ENCODE measurements at places on chromosomes 2 and 18.

DNA sequence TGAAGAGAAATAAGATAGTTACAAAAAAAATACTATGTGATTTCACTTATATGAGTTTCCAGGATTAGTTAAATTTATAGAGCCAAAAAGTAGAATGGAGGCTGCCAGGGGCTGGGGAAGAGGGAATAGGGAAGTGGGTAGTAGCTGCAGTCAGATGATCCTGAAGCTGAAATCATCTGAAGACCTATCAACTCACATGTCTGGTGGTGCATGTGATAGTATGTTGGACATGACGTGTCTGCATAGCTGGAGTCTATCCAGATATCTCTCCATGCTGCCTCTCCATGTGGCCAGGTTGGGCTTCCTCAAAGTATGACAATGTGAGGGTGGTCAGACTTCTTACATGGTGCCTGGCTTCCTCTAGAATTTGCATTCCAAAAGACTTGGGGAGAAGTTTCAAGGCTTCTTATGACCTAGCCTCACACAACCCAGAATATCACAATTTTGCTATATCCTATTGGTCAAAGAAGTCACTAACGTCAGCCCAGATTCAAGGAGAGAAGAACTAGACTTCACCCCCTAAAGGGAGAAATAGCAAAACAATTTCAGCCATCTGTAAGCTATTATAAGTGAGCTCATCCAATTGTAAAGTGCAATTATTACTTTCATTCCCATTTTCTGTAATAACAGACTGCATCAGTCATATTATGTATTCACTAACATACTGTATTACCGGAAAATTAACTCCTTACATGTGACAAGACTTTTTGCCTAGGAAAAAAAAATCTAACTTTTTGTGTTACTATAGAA lies 14.0 kb upstream of the ZNF396 start:
- DNase-seq: no peak

DNA sequence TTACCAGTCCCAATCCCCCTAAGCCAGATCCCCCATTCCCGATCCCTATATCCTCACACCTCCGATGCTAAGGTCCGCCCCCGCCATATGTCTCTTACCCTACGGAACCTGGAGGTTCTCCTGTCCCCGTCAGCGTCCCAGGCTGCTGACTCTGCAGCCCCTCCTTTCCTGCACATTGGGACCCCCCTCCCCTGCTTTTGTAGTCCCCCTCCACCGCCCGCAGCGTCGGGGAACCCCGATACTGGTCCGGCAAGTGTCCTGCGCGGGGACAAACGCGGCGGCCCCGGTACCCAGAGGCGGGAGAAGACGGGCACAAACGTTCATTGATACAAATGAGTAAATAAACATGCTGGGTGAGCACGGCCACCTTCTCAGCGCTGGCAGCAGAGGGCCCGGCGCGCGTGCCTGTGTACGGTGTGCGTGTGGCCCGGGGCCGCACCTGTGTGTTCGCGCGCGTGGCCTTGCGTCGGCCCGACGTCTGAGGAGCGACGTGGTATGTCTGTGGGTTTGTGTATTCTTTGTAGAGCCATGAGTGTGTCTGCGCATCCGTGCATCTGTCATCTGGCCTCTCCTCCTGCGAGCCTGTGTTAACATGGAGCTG lies 2.0 kb upstream of the CYP26B1 start:
- no peak for DNase-seq

DNA sequence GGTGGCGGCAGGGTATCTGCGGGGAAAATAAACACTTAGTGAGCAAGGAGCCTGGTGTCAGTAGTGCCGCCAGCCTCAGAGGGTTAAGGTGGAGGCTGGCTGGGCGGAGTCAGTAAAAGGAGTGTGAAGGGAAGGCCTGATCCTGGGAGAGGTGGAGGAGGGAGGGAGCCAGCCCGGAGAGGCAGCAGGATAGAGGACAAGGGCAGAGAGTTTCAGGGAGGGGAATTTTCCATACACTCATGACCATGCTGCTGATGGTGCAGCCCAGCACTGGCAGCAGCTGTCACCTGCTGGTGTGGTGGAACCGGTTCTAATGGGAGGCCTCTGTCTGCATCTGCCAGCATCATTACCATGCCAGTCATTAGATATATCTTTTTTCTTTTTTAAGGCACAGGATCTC lies 2.0 kb upstream of the TEX44 start:
- DNase-seq: no peak

- DNase-seq: no peak
Measured at GRCh38 chr2:63790906-63791305, 50.8 kb upstream of the UGP2 start.

GRCh38 chr18:57409650-57410049 lies 25.5 kb upstream of the ONECUT2 start:
- DNase-seq: no peak

- no peak for DNase-seq
Measured at GRCh38 chr2:3487432-3487831, 31.9 kb downstream of the ADI1 start.

DNA sequence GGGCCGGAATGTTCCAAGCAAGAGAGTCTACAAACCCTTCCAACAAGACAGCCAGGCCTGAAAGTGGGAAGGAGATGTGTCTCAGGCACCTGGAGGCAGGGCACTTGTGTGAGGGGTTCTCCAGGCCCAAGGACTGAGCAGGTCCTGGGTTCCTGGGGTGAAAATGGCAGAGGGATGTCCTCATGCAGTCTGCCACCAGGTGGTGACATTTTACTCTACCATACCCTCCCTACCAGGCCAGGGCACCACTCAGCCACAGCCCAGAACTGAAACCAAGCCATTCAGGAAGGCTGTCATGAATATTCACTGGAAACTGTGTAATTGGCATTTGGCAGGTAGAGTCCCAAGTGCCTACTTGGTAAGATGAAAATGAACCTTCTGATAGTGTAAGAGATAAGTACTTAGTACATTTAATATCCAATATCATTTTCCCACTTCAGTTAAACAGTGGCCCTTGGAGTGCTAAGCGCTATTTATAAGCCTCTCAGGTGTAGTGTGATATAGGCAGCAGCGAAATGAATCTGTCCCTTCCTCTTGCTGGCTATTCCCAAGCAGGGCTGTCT lies 185.1 kb downstream of the MYO5B start:
- DNase-seq: peak; percentile 25

DNA sequence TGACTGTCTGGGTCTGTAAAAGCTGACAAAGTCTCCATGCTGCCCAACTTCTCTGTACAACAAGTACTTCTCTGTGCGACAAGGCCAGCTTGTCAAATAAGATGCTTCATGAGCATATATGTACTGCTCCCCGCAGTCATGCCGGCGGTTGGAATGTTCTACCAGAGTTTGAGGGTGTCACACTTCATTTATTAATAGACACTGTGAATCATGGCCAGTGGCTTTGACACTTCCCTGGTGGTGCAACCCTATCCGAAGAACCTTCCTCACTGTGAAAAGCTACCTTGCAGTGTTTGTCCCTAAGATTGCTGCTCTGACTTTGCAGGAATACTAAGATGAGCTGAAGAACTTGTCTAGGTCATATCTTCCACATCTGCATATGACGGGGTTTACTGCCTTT lies 120.9 kb upstream of the NRP2 start:
- no peak for DNase-seq

DNA sequence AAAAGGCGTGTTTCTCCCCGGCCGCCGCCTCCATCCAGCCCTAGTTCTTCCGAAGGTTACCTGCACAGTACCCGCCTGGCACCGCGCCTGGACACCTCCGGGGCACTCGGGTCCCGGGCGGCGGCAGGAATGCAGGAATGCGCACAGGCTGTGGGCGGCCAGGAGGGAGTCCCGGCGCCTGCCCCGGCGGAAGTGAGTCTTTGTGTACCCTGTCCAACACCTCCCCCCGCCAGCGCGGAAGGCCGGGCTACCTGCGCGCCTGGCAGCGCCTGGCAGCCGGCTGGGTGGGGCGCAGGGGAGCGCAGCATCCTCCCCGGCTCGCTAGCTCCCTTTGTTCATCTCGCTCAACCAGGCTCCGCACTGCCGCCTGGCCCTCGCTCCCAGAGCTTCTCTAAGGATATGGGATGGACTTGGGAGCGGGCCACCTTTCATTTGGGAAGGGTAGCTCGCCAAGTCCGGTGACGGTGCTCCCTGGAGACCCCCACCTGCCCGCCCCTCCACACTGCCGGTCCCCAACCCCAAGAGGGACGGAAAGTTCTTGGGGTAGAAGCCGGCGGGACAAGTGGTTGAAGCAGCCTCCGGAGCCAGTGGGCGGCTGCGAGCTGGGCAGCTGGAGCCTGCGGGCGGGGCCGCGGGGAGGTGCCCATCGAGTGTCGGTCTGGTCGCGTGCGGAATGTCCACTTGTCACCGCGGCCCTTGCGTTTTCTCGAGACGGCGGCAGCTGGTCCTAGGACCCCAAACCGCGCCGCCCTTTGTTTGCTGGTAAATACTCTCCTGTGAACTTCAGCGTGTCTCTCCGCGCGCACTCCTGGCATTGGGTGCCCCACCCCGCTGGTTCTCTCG lies 1.2 kb upstream of the ST6GAL2 start:
- no peak for DNase-seq

GRCh38 chr2:241659150-241659739 lies 21.8 kb downstream of the ATG4B start:
- DNase-seq: peak; percentile 16

DNA sequence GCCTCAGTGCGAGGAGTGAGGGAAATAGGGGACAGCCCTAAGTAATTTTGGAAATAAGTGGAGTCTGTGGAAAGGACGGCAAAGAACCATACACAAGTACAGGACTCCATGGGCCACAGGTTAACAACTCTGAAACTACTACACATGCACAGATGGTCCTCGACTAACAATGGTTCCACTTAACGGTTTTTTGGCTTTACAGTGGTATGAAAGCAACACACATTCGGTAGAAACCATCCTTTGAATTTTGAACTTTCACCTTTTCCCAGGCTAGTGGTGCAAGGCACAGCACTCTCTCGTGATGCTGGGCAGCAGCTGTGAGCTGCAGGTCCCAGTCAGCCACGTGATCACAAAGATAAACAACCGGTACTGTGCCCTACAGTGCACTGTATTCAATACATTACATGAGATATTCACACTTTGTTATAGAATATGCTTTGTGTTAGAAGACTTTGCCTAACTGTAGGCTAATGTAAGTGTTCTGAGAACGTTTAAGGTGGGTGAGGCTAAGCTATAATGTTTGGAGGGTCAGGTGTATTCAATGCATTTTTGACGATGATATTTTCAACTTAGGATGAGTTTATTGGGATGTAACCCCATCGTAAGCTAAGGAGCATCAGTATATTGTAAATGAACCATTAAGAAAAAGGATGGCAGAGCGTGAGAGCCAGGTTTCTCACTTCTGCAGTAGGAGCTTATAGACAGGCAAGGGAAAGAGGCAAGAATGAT lies 44.6 kb downstream of the TBC1D8 start:
- no peak for DNase-seq

- no peak for DNase-seq
Measured at GRCh38 chr2:165469417-165469816, at the start of gene CSRNP3. TSS of gene CSRNP3 (plus strand) at chr2:165469698. CDS start at chr2:165595066, 125,368 bp downstream.

GRCh38 chr2:198297350-198297749 lies 493.0 kb downstream of the PLCL1 start:
- DNase-seq: no peak

- DNase-seq: no peak
Measured at GRCh38 chr2:15747603-15748471, 156.2 kb downstream of the DDX1 start.

- DNase-seq: no peak
Measured at GRCh38 chr2:218879776-218880101, 913 bp upstream of the WNT10A start.

- no peak for DNase-seq
Measured at GRCh38 chr2:234395891-234396420, 100.9 kb downstream of the ARL4C start.

DNA sequence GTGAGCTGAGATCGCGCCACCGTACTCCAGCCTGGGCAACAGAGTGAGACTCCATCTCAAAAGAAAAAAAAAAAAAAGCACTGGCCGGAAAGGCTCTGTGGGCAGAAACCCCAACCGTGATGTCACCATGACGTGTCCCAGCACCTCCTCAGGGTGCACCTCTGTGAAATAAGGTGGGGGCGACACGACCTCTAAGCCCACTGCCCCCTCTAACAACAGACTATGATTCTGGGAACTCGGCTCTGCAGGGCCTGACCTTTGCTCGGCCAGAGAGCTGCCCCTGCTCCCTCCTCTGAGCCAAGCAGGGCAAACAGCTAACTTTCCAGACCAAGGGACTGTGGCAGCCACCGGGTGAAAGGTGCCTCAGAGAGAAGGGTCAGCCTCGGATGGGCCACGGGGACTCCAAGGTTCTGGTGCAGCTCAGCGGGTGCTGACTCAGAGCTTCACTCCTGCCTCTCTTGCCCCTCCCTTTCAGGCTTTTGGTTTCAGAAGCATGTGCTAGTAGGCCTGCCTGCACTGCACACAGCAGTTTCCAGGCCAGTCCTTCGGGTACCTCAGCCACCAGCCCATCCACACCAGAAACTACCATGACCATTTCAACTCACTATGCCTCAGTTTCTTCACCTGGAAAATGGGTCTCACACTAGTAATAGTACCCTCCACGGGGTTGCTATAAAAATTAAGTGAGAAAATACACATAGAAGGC lies 8.0 kb downstream of the TMBIM1 start:
- DNase-seq: peak; percentile 60

DNA sequence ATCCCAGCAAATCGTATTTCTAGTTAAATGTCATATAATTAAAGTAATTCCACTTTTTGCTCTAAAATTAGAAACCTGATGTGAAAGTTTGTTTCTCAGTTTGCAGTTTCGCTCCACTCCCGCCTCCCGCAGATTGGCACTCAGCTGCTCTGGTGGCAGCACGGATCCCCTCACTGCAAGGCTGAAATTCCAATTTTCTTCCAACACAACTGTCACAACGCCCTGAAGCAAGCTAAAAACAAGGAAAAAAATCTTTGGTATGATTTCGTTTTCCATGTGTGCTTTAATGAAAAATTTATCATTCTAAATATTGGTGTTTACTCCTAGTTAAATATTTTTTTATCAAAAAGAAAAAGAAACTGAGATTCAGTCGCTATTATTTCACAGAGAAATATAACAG lies 38.5 kb downstream of the FTCDNL1 start:
- no peak for DNase-seq

DNA sequence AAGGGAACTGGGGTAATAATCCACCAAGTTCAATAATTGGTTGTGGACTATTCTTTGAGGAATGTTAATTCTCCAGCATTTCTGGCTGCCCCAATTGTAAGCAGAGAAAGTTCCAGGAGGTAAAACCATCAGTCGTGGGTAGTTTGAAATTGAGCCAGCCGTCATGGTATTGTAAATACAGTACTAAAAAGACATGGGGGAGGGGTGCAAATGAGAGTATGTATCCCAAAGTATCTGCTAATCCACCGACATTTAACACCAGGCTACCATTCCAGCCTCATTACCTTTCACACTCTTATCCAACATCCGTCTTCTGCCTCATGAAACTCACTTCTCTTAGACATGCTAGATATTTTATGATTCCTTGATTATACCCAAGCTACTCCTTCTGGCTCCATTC lies 507.9 kb downstream of the ERBB4 start:
- no peak for DNase-seq

DNA sequence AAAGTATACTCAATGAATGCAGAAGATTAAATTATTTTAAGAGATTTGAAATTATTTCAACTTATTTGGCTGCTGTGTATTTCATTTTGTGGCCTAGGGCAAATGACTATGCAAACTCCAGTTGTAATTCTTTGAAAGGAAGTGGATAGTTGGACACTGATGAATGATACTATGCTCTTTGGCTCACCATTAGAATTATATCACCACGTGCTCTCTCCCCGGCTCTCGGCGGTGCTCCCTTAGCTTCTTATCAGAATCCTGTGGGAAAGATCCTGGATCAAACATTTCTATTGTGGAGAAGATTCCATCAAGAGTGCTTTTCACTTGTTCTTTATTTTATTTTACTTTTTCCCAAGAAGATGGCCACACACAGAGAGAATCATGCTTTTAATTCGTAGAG lies 55.2 kb downstream of the ADCYAP1 start:
- no peak for DNase-seq
